T-helper 17 cell (primary cell): ENCODE measurements at places on chromosomes 2 and 18. TPM values are rescaled to one million over a fixed set of nuclear protein-coding genes. Genes with fewer than 3 reads are reported as not detected.

GRCh38 chr2:238240757-238241711 lies 1.2 kb upstream of the HES6 start:
- H3K4me3 ChIP-seq, result peak overlapping the region; percentile 93
- peak; percentile 25 for DNase-seq
- H3K4me1 ChIP-seq, result peaks cover 15% of the 10 kb centered on the region
- peaks cover 4% of the 10 kb centered on the region for H3K27me3 ChIP-seq
- peaks cover 2% of the 10 kb centered on the region for H3K36me3 ChIP-seq

DNA sequence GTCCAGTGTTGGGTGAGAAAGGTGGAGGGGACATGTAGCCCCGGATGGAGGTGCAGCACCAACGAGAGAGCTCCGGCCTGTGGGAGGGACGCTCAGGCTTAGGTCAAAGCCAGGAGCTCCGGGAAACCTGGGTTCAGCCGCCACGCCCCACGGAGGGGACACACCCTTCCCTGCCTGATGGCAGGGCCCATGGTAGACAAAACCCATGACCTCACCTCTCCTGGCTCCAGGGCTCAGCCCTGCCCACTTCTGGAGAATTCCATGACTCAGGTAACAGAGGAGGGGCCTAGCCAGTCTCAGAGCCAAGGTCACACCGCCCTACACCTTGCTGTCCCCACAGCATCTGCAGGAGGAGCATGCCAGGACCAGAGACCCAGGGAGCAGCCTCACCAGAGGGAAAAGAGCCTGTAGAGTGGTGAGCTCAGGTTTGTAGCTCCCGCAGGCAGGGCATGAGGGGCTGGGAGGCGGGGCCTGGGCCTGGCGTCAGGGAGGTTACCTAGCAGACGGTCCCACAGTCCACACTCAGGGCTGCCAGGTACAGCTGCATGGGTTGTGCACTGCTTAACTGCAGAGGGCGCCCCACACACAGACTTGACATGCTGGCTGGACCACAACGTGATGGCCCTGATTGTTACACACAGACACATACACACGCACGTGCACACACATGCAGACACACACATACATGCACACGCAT lies 70.8 kb upstream of the SMAD7 start:
- no peaks in the 10 kb centered on the region for H3K36me3 ChIP-seq
- H3K4me3 ChIP-seq, result no peak overlapping the region
- DNase-seq, result no peak
- H3K27me3 ChIP-seq, result no peaks in the 10 kb centered on the region
- peaks cover 12% of the 10 kb centered on the region for H3K4me1 ChIP-seq

GRCh38 chr2:18584608-18584954 lies 4.8 kb downstream of the NT5C1B start:
- H3K36me3 ChIP-seq, result peaks cover 3% of the 10 kb centered on the region
- no peak for DNase-seq
- no peaks in the 10 kb centered on the region for H3K27me3 ChIP-seq
- H3K27ac ChIP-seq, result no peak overlapping the region

DNA sequence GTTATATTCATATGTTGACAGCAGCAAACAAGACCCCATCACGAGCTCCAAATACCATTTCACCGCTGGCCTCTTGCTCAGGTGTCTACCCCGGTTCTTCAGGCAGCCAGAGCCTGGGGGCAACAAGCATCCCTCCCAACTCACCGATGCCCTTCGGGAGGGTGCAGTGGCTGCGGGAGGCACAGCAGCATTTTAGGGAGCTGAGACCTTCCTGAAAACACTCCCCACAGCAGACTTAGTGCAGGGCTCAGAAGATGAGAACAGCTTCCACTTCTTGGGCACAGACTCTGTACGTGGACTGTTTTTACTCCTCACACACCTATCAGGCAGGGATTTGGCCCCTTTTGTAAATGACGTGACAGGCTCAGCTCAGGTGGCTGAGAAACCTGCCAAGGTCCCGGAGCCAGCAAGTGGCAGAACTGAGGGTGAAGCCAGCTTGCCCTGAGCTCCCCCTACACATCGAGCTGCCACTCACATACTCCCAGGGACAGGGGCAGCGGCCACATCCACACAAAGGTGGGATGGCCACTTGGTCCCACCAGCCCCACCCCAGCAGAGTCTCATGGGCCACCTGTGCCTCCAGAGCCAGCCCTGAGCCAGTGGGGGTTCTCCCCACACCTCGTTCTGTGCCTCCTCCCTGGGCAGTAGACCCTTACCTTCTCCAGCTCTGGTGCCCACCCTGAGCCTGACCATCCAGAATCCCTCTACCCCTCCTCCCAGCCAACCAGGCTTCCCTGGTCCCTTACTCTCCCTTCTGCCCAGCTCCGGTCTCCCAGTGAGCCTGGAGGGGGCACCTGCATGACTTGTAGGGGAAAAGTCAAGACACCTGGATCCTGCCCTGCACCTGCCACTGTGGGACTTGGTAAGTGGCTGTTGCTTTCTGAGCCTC lies 28.5 kb downstream of the CYP27C1 start:
- H3K27me3 ChIP-seq, result peaks cover 25% of the 10 kb centered on the region
- H3K36me3 ChIP-seq, result no peaks in the 10 kb centered on the region
- no peak overlapping the region for H3K4me3 ChIP-seq
- DNase-seq, result no peak
- H3K4me1 ChIP-seq, result no peaks in the 10 kb centered on the region

GRCh38 chr18:34084635-34085034 lies 140.1 kb downstream of the NOL4 start:
- H3K36me3 ChIP-seq, result no peaks in the 10 kb centered on the region
- DNase-seq, result no peak
- no peak overlapping the region for H3K27ac ChIP-seq
- H3K4me3 ChIP-seq, result no peak overlapping the region

DNA sequence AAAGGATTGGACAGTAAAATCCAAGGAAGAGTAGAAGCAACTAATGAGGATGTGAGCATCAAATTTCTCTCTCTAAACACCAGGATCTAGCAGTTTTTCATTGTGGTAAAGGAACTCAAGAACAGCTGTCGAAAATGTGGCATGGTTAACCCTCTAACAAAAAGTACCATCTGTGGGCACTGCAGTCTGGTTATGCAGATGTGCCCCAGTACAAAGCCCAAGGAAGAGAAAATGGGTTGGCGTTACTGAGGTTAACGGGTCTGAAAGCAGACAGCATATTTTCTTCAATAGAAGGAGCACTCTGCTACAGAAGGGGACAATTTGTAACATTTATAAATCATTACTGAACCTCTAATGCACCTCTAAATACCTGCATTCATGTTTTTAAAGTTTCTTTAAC lies 253.0 kb upstream of the HNRNPA3 start:
- no peaks in the 10 kb centered on the region for H3K4me1 ChIP-seq
- H3K27ac ChIP-seq, result no peak overlapping the region
- H3K27me3 ChIP-seq, result peaks cover 68% of the 10 kb centered on the region

DNA sequence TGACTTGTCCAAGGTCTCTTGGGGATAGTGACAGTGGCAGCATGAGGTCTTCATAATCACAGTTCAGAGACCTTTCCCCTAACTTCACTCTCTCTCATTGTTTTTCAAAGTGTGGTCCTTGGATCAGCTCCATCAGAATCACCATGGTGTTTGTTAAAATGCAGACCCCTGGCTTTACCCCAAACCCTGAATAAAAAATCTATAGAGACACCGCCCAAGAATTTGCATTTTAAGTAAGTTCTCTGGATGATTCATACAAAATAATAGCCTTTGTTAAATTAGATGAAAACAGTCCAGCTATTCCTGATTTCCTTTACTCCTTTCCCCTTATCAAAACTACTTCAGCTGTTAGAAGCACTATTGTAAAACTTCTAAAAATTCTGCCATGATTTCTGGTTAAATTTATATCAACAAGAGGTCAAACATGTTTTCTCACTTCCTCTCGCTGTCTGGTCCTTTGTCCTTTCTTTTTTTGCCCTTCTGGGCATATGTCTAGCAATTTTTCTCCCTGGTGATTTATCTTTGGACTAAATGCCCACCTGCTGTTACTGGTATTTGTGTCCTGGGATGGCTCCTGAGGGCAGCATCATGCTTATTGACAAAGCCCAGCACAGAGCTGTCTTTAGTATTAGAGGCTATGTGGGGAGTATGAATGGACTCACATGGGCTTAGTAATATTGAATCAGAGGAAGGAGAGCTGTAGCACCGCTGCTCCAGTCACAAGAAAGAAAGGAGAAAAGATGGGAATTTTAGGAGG lies 63.4 kb downstream of the LHCGR start:
- no peaks in the 10 kb centered on the region for H3K4me1 ChIP-seq
- no peaks in the 10 kb centered on the region for H3K36me3 ChIP-seq
- H3K27ac ChIP-seq, result no peak overlapping the region
- DNase-seq, result no peak

- H3K27ac ChIP-seq, result no peak overlapping the region
- DNase-seq, result no peak
Observed at GRCh38 chr2:239942090-239942489, 83.1 kb downstream of the NDUFA10 start.

DNA sequence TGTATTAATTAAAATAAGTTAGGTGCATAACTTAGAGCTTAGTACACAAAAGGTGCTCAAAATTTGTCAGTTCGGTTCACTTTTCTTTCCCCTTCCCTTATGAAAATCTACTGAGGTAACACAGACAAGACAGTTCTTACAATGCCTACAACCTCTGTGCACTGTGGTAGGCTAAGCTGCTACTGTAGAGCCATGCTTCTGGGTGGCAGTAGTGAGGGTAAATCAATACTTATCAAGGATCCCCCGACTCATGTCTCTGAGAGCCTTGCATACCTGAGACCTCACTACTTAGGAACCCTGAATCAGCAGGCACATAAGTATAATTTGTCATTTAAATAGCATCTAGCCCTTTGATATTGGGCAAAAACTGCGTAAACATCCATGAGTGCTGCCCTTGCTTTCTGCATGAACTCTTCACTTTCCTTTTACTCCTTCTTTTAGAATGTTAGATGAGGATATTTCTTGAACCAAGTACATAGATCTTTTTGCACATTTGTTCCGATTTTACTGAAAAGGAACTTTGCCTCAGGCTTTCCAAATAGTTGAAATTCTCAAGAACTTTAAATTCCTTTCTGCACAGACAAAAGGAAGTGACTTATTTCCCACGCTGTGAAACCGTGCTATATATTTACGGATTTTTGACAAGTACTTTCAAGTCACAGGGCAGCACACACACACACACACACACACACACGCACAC lies 234.4 kb downstream of the TRIB2 start:
- no peak overlapping the region for H3K27ac ChIP-seq
- no peaks in the 10 kb centered on the region for H3K36me3 ChIP-seq
- DNase-seq, result no peak
- H3K27me3 ChIP-seq, result peaks cover under 1% of the 10 kb centered on the region

- peaks cover 34% of the 10 kb centered on the region for H3K4me1 ChIP-seq
- H3K36me3 ChIP-seq, result no peaks in the 10 kb centered on the region
- H3K4me3 ChIP-seq, result peak overlapping the region; percentile 94
- H3K27ac ChIP-seq, result peak overlapping the region; percentile 99
- no peaks in the 10 kb centered on the region for H3K27me3 ChIP-seq
Observed at GRCh38 chr2:197312186-197312585, 1.6 kb upstream of the ANKRD44 start.

- H3K27ac ChIP-seq, result peak overlapping the region; percentile 8
- peaks cover 8% of the 10 kb centered on the region for H3K4me1 ChIP-seq
- H3K4me3 ChIP-seq, result peak overlapping the region; percentile 45
- no peak for DNase-seq
- H3K36me3 ChIP-seq, result no peaks in the 10 kb centered on the region
Observed at GRCh38 chr18:58887613-58887963, 22.9 kb downstream of the ZNF532 start.

- H3K36me3 ChIP-seq, result peaks cover 3% of the 10 kb centered on the region
- H3K27ac ChIP-seq, result no peak overlapping the region
- no peaks in the 10 kb centered on the region for H3K27me3 ChIP-seq
Observed at GRCh38 chr2:20288642-20289340, 61.9 kb downstream of the PUM2 start.

DNA sequence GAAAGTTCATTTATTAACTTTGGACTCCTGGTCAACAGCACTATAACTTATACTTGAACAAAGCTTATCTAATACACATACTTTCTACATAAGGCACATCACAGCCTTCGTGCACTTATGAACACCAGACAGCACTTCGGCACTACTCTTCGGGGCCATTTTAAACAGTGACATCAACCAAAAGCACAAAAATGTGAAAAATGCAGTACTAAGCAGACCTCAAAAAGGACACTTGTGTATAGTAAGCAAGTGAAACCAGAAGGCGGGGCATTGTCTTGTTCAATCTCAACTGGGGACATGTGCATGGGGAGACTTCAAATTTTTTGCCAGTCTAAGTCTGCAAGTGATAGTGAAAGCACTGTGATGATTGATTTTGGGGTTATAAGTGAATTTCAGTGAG lies 163.0 kb downstream of the NCKAP5 start:
- no peak overlapping the region for H3K4me3 ChIP-seq
- no peak overlapping the region for H3K27ac ChIP-seq
- H3K36me3 ChIP-seq, result no peaks in the 10 kb centered on the region
- DNase-seq, result no peak

DNA sequence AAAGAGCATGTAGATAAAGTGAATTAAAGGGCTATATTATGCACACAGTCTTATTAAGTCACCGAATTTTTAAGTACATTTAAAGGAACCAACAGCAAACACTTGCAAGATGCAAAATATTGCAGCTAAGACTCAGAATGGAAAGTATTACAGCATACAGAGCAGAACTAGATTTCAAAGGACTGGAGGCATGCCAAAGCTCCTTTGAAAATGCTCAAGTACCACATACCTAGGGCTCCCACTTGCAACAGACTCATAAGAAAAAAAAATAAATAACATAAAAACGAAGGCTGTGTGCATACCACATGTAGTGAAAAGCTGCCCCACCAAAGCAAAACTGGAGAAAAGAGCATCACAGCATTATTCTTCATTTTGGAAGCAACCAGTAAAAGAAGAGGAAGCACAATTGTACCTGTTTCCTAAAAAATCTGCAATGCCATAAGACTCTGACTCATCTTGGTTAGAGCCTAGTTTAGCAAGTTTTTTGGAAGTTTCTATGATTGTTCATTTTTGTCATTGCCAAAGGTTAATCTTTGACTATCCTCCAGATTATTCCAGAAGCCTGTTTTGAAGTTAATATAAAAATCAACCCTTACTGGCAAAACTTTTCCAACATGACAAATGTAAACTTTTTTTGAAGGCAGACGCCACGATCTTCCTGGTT lies 306.0 kb upstream of the COL3A1 start:
- H3K36me3 ChIP-seq, result no peaks in the 10 kb centered on the region
- no peaks in the 10 kb centered on the region for H3K27me3 ChIP-seq
- no peak overlapping the region for H3K4me3 ChIP-seq
- DNase-seq, result no peak

- H3K4me3 ChIP-seq, result no peak overlapping the region
- no peaks in the 10 kb centered on the region for H3K27me3 ChIP-seq
- H3K36me3 ChIP-seq, result peaks cover 15% of the 10 kb centered on the region
Observed at GRCh38 chr2:74375838-74376237, 4.3 kb downstream of the DCTN1 start.

ALK gene
- total RNA-seq, result not detected

KIF5C gene
- 32.0 TPM for total RNA-seq

NOSTRIN gene
- total RNA-seq, result not detected

ZNF521 gene
- 1.1 TPM for total RNA-seq

DCDC2C gene
- not detected for total RNA-seq

RTP5 gene
- 0.12 TPM for total RNA-seq

MC2R gene
- not detected for total RNA-seq

COBLL1 gene
- 6.6 TPM for total RNA-seq

POTEC gene
- total RNA-seq, result not detected

FNDC4 gene
- not detected for total RNA-seq
